Esophagus mucosa (tissue), 1 donor: ENCODE measurements at places on chromosomes 1 and 21. TPM values are rescaled to one million over a fixed set of nuclear protein-coding genes. Genes with fewer than 3 reads are reported as not detected.
A peak's percentile ranks its signal among the peaks of the same experiment; 100 is the strongest.

DCST1 gene
- 0.32 TPM for total RNA-seq

TAL1 gene
- 0.64 TPM for total RNA-seq

SLAMF8 gene
- 0.80 TPM for total RNA-seq

GRCh38 chr1:37477198-37477931 lies 3.0 kb downstream of the ZC3H12A start:
- ATAC-seq = peak; percentile 19

DNA sequence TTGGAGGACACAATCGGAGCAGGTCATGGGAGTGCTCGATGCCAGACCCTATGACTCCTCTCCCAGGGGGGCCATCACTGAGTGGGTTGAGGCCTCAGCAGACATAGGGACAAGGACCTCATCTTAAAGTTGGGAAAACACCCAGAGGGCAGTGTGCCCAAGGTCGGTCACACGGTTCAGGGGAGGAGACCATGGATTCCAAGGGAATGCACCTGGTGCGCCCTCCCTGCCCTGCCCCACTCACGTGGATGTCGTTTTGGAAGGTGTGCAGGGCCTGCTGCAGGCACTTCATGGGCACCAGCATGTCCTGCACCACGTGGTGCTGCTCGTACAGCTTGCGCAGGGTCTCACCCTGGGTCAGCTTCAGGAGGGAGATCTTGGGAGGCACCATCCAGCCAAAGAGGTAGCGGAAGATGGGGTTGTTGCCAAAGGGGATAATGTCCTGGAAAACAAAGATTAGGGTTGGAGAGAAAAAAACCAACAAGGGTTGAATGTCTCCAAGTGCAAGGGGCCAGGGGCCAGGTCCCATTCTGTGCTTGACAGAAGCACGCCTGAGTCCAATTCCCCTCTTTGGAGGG lies 33.1 kb downstream of the DHCR24 start:
- ATAC-seq = no peak

FABP3 gene
- 0.36 TPM for total RNA-seq

ADGRL2 gene
- 40.5 TPM for total RNA-seq

DNA sequence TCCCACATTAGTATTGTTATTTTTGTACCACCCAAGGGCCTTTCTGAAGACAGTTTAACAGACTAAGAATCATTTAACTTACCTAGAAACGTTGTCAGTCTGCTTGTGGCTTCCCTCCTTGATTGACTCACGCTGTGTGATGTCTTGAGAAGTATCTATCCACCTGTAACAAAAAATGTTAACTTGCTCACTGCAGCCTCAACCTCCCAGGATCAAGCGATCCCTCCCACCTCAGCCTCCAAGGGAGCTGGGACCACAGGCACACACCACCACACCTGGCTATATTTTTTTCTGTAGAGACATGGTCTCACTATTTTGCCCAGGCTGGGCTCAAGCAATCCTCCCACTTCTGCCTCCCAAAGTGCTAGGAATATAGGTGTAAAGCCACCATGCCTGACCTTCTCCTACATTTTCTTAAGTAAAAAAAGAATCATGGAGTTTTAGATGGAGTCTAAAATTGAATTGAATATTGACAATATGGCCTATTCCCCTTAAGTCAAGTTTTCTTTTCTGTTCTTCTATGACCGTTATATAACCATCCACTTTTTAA lies 15.6 kb downstream of the SFPQ start:
- no peak for ATAC-seq

- ATAC-seq = no peak
These were observed 38.8 kb upstream of the CLCA4 start for GRCh38 chr1:86507935-86508582.

GRCh38 chr21:34878940-34879339 lies 170.2 kb downstream of the RUNX1 start:
- no peak for ATAC-seq

CLCN6 gene
- 6.9 TPM for total RNA-seq
